ENCODE measurements at places on chromosomes 5 and 9.
A peak's percentile ranks its signal among the peaks of the same experiment; 100 is the strongest.

- DNase-seq: no peak
Observed at GRCh38 chr5:107592515-107592914, 78.2 kb downstream of the EFNA5 start.

DNA sequence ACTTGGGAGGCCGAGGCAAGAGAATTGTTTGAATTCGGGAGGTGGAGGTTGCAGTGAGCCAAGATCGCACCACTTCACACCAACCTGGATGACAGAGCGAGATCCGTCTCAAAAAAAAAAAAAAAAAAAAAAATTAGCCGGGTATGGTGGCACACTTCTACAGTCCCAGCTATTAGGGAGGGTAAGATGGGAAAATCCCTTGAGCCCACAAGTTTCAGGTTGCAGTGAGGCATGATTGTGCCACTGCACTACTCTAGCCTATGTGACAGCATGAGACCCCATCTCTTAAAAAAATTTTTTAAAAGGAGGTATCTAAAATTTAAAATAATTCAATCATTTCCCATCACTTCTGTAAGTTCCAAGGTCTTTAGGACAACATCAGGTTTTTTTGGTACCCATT lies 26.0 kb downstream of the PSIP1 start:
- no peak for DNase-seq

- DNase-seq: no peak
Observed at GRCh38 chr9:68996462-68996861, 17.5 kb downstream of the PRKACG start.

DNA sequence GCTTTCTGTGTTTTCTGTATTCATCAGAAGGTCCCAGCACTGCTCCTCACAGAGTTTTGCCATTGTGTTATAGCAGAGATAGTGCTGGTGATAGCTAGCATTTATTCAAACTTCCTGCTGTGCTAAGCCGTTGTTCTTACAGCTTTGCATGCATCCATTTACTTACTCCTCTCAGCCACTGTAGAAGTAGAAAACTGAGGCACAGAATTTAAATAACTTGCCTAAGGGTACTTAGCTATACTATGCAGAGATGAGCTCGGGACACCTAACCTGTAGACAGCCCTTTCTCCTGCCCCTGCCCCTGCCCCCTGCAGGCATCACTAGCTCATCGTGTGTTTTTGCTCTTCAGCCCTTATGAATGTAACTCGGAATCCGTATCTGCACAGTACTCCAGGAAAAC lies 227.6 kb downstream of the SAXO1 start:
- DNase-seq: no peak

DNA sequence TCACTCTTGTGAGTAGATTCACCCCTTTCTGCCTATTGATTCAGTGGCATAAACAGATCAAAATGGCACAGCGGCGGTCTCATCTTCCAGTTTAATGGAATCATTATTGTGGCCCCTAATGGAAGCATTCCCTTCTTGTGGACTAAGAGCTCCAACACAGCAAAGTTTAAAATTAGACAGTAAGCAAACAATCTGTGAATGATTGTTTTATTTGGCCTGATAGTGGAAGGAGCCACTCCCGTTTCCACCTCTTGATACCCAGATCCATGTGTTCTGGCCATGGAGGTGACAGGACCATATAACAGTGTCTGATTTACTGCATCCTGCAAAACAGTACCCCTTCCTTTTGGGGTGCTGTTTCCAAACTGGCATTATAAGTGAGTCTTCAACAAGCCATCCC lies 41.2 kb upstream of the BARX1 start:
- no peak for DNase-seq

- DNase-seq: no peak
Observed at GRCh38 chr5:78809444-78809843, 160.9 kb upstream of the LHFPL2 start.

DNA sequence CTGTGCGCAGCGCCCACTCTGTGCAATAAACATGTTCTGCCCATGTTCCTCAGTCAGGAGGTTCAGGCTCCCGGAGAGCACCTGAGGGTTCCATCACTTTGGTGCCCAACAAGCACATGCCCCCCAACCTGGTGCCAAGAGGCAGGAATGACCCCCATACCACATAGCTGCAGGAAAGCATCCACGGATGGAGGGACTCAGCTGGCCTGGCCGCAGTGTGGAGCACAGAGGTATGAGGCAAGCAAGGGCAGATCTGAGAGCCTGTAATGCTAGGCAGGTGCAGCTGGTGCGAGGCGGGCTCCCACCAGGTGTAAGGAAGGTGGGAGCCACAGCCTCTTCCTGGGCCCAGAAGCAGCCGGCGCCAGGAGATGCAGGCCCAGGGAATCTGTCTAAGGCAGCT lies 4.3 kb upstream of the MRNIP start:
- DNase-seq: no peak

- DNase-seq: peak; percentile 88
Observed at GRCh38 chr5:36152324-36153297, 700 bp downstream of the SKP2 start.

- no peak for DNase-seq
Observed at GRCh38 chr5:148403344-148403743, 19.6 kb downstream of the FBXO38 start.

- DNase-seq: no peak
Observed at GRCh38 chr5:128636361-128636760, 98.3 kb upstream of the FBN2 start.

DNA sequence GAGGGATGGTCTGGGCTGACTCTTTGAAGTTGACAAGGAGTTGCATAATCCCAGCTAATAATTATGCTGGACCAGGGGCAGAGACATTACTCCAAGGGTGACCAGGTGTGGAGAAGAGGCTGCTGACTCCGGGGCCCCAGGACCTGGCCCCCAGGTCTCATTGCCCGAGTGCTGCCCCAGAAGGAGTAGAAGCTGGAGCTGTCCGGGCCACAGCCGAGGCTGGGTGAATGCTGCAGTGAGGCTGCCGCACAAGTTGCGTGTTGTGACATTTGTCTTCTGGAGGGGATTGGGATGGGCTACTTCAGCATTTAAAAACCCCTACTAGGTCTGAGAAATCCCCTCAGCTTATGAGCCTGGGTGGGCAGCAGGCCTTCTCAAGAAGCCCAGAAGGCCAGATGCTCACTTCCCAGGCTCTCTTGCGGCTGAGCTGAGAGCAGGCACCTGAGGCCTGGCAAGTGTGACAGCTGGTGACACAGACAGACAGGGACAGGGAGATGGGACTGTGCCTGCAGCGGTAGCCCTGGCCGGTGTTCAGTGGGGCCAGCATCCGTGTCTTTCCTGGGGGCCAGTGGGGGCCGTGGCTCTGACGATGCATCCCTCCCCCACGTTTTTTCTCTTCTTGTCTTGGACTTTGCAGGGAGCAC lies 122.8 kb downstream of the KCNIP1 start:
- no peak for DNase-seq

DNA sequence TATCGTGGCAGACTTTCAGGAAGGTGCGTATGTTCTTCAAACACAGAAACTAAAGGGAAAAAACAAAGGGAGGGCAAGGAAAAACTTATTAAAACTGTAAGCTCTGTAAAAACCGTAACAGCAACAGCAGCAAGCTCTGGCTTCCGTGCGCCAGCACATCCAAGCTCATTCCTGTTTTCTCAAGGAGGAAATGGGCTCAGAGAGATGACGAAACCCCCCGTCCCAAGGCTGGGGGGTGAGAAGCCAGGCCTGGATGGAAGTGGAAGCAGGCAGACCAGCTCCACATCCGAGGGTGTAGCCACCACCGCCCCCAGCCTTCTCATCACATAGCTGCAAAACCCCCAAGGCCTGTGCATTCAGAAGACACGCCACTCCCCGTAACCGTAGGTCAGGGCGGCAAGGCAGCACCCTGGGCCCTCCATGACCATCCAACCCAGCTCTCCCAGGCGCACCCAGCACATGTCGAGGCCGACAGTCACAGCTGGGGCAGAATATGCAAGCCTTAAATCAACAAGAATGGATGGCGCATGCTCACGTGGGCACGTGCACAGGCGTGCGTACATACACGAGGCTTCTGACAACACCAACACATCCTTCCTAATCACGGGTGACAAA lies 52.8 kb downstream of the VAV2 start:
- DNase-seq: no peak

DNA sequence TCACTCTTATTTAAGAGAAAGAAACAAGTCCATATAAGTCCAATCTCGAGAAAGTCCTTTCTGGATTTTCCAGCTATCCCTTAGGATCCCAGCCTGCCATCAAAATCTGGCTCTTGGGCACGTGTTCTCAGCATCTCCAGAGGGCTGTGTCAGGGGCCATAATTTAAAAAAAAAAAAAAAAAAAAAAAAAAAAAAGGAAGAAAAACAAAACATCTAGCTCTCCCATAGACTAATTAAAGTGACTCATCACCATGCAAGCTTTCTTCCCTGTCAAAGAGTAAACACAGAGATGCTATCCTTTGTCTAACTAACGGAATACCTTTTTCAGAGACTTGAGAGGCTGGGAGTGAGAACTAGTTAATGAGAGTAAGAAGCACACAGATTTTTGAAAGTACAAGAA lies 44.9 kb upstream of the MYO10 start:
- no peak for DNase-seq

DNA sequence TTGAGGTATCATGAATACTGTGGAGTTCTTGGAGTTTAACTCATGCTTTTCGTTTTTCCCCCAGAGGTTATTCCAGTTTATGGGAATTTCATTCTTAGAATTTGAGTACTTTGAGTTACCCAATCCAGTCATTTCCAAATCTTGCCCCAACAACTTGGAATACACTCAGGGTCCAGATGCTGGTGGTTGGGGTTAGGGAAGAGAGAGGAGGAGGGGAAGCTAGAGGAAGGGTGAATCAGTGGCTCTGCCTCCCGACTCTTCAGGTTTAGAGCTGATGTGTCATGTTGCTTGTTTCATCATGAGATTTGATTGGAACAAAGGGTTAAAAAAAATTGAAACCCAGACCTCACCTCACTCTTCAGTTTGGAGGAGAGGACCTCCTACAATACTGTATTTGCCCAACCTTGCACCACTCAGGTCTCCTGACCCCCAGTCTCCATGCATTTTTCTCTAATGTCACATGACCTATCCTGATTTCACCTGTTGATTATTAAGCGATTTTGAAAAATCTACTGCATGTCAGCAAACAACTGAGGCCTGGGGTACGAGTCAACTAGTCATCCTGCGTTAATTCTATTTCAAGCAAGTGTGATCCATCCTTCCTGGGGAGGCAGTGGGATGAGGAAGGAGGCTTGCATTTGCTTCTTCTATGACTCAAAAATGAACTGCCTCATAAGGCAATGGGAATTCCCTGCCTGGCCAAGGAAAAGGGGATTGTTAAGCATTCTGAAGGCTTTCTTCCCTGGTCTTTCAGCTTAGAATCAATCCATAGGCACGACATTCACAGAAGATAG lies 6.2 kb upstream of the SLC1A3 start:
- DNase-seq: no peak

GRCh38 chr9:99962680-99963261 lies 56.3 kb downstream of the STX17 start:
- DNase-seq: no peak

DNA sequence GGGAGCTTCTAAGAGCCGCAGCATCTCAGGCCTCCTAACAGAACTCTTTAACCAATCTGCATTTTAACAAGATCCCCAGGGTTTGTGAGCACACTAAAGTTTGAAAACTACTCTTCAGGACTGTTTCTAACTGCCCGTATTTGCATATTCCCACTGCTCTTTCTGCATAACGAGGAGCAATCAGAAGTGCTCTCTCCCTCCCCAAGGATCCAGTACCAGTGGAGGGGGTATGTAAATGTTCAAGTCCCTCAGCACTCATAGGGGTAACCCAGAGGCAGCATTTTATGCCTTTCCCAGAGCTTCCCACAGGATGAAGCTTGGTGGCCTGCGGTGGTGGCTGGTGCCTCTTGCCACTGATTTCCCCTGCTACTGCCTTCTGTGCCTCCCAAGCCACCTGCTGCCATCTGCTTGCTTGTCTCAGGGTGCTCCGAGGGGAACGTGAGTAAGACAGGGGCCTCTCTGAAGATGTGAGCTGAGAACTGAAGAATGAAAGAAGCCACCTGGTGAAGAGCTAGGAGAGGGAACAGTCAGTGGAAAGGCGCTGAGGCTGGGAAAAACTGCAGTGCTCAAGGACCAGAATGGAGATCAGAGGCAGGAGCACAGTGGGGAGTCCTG lies 30.0 kb upstream of the PPP1R2B start:
- DNase-seq: no peak

DNA sequence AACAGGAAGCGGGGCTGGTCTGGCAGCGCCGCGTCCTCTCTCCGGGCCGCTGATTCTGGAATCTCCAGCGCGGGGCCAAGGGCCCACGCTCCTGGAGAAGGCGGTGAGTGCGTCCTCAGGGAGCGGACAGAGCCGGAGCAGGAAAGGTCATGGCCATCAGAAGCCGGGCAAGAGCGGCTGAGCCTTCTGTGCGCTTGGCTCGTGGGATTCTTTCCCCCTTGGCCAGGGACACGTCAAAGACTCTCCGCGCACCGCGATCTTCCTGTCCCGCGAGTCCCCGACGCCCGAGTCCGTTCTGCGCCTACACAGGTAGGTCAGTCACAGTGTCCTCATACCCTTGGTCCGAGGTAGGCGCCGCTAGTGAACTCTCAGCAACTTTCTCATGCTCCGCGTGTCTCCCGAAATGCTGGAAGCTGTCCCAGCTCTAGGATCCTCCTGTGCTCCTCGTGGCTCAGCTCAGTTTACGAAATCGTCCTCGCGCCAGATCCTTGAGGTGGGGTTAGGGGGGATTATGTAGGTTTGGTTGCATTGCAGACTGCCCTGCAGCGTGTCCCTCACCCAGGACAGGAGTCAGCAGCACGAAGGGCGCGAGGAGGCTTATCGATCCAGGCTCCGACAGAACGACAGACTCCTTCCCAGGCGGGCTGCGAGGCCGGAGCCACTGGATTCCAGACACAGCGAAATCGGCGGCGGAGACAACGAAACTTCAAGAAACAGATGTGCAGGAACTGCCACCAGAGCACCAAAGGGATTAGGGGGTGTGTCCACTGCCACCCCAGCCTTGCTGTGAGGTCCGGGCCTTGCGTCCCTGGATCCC lies 8.7 kb downstream of the LHX6 start:
- DNase-seq: no peak

- no peak for DNase-seq
Observed at GRCh38 chr9:128643519-128644300, 12.9 kb downstream of the DYNC2I2 start.

DNA sequence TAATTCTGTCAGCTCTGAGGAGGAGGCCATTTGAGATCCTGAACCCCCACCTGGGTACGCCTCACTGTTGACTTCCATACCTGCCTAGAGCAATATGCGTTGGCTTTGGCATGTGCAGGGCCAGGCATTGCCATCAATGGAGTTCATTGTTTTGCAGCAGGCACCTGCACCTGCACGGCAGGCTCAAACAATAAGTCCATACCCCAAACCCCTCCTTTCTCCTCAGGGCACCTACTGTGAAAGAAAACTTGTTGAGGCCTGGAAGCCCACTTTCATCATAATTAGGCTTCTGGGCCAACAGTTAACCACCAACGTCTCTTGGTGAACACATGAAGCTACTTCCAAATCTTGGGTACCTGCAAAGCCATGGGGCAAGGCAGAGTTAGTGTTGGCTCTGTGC lies 238.7 kb downstream of the NFIB start:
- DNase-seq: peak; percentile 14
